ENCODE measurements at places on chromosomes 13 and 19. TPM values are rescaled to one million over a fixed set of nuclear protein-coding genes. Genes with fewer than 3 reads are reported as not detected.

GRCh38 chr19:38877781-38878574 lies at the start of gene RINL:
Gene RINL, minus strand, starts transcription at chr19:38878275. Its CDS starts 1,533 bp downstream, at chr19:38876742.
- DNase-seq: no peak

- DNase-seq: no peak
Observed at GRCh38 chr19:35642312-35642711, 767 bp downstream of the ETV2 start.

TUBA3C gene
- not detected for total RNA-seq

DNA sequence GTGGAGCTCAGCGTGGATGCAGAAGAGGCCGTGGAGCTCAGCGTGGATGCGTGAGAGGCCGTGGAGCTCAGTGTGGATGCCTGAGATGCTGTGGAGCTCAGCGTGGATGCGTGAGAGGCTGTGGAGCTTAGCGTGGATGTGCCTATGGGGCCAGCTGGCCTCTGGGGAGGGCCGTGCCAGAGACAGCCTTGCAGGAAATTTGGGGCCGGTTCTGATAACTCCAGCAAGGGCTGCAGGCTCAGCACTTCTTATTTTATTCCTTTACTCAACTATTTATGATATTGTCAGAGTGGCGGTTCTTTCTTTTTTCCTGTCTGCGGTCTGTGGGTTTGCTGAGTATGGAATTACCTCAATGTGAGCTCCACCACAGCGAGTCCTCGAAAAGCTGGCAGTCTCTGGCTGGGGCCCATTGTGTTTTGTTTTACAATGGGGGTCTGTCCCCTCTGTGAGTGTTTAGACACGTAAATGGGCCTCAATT lies 17.8 kb upstream of the TMEM255B start:
- no peak for DNase-seq

DNA sequence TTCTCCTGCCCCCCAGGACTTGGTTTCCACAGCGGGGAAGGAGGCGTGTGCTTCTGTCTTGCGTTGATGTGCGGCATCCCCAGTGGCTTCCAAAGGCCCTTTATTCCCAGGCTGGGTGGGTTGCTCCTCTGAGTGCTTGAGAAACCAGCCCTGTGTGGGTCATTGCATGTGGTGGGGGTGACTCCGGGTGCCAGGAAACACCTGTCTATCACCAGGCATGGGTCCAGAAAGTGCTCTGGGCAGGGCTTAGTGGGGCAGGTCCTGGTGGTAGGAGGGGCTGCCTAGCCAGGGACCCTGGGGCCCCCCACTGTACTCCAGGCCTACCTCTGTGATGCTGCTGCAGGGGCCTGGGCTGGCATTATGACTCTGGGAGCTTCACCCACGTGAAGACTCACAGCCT lies 9.6 kb downstream of the DDA1 start:
- no peak for DNase-seq

CEACAM6 gene
- total RNA-seq: not detected

Measured in renal cortical epithelial cell (primary cell).